ENCODE measurements at places on chromosomes 5 and 9.

DNA sequence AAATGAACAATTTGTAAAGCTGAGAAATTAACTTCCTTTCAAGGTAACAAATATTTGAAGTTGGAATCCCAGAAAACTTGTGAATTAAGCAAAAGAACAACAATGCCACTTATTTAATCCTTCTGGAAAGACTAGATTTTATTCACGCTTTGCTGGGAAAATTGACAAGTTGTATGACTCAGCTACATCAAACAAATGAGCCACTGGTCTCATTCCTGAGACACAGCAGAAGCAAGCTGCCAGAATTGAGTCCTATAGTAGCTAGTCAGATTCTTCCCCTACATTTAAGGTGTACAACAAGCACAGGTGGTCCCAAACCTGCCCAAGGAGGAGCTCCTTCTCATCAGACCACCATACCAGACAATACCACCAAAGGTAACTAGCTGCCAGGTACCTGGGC lies 280.7 kb downstream of the SPOCK1 start:
- no peak for DNase-seq

DNA sequence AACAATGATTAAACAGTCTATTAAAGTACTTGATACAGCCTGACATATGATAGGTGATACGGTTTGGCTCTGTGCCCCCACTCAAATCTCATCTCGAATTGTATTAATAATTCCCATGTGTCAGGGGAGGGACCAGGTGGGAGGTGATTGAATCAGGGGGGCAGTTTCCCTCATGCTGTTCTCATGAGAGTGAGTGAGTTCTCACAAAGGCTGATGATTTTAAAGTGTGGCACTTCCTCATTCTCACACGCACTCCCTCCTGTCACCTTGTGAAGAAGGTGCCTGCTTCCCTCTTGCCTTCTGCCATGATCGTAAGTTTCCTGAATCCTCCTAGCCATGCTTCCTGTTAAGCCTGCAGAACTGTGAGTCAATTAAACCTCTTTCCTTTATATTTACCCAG lies 40.1 kb upstream of the TARS1 start:
- DNase-seq, result no peak

- DNase-seq, result no peak
Measured at GRCh38 chr5:76532052-76532451, 91.2 kb downstream of the F2RL2 start.

GRCh38 chr9:100322954-100323536 lies 29.7 kb downstream of the TEX10 start:
- peak; percentile 8 for DNase-seq

DNA sequence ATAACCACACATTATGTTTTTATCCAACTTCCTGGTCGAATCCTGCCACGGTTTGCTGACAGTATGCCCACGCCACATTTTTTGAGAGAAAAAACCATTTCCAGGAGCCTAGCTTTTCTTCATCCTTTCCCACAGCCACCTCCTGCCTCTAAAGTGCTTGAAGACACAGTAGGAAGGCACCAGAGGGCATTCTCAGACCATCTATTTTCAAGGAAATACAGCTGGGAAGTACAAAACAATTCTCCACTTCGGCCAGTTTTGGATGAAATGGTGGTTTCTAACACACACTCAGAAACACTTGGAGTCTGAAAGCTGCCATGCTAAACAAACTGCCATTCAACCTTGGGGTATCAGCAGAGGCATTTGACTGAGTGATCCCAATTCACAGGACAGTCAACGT lies 86.3 kb upstream of the RPS23 start:
- DNase-seq, result no peak

GRCh38 chr9:104851546-104851920 lies 76.4 kb downstream of the ABCA1 start:
- no peak for DNase-seq

DNA sequence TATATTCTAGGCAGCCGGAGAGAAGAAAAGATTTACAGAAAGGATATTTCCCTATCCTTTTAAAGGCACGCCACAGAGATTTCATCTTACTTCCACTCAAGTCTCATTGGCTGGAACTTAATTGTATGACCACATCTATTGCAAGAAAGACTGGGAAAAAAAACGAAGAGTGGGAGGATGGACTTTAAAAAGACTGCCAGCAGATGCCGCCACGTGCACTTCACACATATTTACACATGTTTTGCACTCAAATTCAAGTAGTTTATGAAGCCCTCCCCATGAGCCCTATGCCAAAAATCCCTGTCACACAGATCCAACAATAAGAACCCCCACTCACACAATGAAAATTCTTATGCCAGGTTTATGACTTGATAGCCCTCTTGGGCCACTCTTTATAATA lies 138.5 kb upstream of the TYRP1 start:
- DNase-seq, result no peak

DNA sequence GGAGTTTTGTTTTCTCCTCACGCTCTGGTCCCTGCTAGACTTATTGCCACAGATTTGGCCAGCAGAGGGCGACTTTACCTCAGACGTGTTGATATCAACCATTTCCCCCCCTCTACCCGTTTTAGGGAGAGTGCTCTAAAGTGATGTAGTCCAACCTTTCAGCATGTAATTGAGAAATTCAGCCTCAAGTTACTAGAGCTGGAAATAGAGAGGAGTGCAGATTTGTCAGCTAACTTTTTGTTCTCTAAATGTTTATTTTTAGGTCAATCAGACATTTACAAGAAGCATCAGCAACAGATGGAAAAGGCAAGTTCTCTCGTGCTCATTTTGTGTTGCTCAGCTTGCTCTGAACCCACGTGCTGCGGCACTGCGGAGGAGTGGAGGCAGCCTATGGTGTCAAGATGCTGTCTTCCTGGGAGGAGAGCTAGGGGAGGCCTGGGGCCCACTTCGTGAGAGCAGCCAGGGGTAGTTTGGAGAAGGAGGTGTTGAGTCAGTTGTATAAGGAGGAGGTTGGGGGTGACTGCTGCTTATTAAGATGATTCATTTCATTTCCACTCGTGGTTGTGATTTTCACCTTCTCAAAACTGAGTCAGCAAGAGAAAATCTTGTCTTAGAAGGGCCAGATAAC lies 53.6 kb downstream of the GPR107 start:
- DNase-seq, result peak; percentile 67

DNA sequence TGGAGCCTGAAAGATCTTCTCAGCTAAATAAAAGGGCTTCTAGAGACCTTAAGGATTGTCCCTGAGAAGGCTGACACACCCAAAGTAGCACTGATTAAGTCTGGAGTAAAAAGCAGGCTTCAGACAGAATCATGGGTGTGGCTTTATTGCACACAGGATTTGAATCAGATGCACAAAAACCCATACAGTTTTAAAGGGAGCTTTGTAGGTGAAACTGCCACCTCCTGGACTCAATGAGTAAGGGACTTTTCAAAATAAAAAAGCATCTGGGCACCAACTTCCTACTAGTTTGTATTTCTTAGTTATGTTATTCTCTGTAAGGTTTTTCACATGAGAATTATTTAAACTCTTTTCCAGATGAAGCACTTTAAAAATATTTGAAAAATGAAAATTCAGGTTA lies 129.4 kb downstream of the EDIL3 start:
- DNase-seq, result peak; percentile 31

GRCh38 chr5:170166101-170166500 lies 60.4 kb downstream of the FOXI1 start:
- no peak for DNase-seq

GRCh38 chr9:134175291-134175807 lies 11.0 kb upstream of the RNU6ATAC start:
- DNase-seq, result no peak

DNA sequence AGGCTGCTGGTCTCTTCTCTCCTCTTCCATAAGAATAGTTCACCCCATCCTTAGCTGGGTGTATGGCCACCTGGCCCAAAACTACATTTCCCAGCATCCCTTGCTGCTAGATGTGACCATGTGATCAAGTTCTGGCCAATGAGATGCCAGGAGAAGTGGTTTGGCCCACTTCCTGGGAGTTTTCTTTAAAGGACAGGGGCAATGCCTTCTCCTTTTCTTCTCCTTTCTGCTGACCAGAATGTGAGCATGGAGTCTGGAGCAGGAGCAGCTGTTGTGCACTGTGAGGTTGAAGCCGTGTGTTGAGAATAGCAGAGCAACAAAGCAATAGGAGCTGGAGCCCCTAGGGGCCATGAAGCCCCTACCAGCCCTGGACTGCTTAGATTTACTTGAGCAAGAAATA lies 36.8 kb downstream of the C9orf50 start:
- no peak for DNase-seq

GRCh38 chr5:30100148-30100713 lies 1093.3 kb upstream of the CDH6 start:
- no peak for DNase-seq

- DNase-seq, result no peak
Measured at GRCh38 chr5:66345281-66345680, 201.2 kb downstream of the SREK1 start.

GRCh38 chr9:86350006-86350760 lies 4.0 kb downstream of the TUT7 start:
- DNase-seq, result no peak

- DNase-seq, result peak; percentile 65
Measured at GRCh38 chr9:130962418-130963316, 23.6 kb upstream of the FIBCD1 start.

- DNase-seq, result no peak
Measured at GRCh38 chr5:8848366-8848765, 697.5 kb downstream of the SEMA5A start.

GRCh38 chr5:68770551-68770950 lies 323.3 kb upstream of the SLC30A5 start:
- DNase-seq, result no peak

GRCh38 chr9:80602291-80602690 lies 1030.5 kb downstream of the TLE4 start:
- no peak for DNase-seq

GRCh38 chr5:170579601-170580000 lies 75.8 kb downstream of the KCNIP1 start:
- no peak for DNase-seq

DNA sequence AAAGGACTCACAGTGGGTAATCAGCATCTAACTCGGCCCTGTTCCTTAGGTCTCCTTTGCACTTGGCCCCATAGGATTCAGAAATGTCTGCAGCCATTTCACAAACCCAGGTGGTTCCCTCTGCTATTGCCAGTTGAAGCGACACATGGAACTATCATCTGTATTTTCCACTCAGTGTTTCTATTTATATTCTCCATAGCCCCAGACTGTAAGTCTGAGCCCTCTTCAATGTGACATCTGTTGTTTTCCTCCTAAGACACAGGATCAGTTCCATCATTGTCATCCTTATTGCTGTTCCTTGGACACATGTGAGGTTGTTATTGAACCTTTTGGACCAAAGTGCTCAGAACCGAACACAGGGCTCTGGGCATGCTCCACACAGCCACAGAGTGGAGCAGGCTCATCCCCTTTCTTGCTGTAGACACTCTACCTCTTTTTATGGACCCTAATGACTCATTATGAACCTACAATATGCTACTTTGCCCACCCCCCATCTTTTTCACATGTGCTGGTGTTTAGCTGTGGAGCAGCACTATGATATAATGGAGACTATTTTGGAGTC lies 36.4 kb downstream of the GARNL3 start:
- no peak for DNase-seq

DNA sequence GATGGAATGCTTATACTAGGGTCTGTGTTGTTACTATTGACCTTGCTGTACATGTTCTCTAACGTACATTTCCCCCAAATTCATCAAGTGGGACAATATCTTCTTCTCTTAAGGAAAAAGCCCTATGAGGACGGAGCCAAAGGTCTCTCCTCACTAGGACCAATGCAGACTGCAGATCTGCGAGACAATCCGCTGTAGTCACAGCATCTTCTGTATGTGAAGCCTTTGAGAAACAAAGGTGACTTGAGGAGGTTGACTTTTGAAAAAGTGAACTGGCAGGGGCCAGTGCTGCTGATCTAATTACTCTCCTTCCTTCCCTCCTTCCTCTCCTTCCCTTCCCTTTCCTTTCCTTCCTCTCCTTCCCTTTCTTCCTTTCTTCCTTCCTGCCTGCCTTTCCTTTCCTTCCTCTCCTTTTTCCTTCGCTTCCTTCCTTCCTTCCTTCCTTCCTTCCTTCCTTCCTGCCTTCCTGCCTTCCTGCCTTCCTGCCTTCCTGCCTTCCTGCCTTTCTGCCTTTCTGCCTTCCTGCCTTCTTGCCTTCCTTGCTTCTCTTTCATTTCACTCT lies 71.1 kb upstream of the BASP1 start:
- DNase-seq, result no peak

DNA sequence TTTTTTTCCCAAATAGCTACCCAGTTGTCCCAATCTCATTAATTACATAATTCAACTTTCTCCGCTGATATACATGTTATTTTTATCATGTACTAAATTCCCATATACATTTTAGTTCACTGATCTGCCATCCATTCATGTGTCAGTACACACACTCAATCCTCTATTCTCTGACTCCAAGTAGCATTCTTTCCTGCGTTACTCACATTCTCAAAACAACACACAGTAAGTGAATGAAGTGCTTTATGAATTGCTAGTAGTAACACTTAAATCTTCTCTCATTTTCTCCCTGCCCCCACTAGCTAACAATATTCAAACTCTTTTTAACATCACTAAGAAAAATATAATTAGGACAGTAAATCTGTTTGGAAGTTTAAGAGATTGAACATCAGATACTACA lies 8.9 kb downstream of the ZNF366 start:
- no peak for DNase-seq

GRCh38 chr5:150599917-150600511 lies 40.4 kb upstream of the SYNPO start:
- no peak for DNase-seq
